ENCODE measurements at places on chromosomes 4 and X.

GRCh38 chrX:100928660-100929613 lies at the start of gene XKRX:
XKRX (minus strand) TSS chrX:100928917; CDS start chrX:100928304, 613 bp downstream.
- DNase-seq, result no peak

DNA sequence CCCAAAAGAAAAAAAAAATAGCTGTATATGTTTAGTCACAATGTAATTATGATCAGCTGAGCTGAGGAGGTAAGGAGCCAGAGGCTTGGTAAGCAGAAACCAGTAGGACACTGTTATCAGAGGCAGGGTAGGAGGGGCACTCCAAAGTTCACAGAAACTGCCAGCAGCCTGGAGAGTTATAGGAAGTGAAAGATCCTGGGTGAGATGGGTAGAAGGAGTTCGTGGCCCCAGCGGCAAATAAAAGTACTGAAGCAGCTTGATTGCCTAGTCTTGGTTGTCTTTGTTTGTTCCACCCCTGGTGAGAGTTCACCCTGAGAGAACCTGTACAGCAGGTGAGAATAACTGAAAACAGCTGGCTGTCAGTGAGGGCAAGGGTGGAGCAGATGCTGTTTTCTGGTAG lies 340.8 kb downstream of the ADGRL3 start:
- no peak for DNase-seq

GRCh38 chrX:7347465-7347864 lies 199.5 kb upstream of the PUDP start:
- no peak for DNase-seq

GRCh38 chr4:139942241-139942640 lies 211.7 kb downstream of the MAML3 start:
- DNase-seq, result no peak

DNA sequence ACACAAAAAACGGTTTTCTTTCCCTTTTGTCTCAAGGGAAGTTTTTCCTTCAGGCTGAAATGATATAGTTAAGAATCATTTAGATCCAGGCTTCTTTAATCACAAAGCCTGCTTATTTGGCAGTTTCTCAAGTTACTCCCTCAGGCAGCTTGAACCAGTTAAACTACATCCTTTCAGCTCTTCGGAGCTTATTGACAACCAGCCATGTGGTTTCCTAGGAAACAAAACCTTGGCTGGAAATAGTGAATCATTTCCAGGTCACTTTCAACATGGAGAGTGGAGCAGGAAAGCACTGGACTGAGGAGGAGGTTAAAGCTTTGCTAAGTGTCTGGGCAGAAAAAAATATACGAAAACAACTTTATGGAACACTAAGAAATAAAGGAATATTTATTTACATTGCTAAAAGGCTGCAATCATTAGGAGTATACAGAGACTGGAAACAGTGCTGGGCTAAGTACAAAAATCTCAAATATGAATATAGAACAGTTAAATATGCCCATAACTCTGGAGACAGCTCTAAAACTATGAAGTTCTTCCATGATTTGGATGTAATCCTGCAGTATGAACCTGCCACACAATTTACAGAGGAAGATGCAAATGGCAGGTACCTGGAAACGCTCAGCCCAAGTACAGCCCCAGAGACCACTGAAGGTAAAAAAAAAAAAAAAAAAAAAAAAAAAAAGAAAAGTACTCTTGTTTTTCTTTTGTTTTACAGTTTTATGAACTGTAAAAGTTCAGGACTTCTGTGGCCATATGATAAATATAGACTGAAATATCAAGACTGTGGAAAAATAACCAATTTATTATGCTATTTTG lies 23.2 kb upstream of the AASDH start:
- no peak for DNase-seq

DNA sequence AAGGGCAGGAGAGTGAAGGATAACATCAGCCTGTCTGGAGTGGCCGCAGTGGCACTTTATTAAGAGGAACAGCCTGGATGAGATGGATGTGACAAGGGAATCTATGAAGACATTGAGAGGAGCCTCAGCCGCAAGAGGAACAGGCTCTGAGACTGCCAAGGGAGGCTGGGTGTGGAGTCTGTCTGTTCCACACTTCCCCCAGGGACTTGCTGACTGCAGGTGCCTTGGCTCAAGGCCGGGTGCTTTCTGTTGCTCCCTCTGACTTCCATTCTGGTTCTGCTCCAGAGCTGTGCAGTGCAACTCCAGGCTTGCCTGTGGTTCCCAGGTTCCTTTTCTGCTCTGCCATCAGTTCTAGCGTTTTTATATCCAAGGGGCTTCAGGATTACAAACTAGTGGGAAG lies 54.6 kb downstream of the FRMPD3 start:
- DNase-seq, result no peak

DNA sequence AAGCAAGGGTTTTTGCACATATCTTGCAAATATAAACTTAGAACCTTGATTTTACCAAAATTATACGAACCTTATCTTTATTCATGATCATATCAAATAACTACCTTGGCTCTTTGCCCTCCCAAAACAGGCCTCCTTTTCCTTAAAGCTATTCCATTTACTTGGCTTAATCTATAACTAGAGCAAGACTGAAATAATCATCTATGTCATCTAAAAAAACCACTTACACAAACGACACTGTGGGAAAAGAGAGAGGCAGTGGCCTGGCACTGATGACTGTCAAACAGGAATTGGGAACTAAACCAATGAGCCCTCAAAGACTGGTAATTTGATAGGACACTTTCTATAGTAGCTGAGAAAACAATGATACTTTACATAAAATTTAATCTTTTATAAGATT lies 11.7 kb upstream of the PTPN13 start:
- no peak for DNase-seq

- DNase-seq, result no peak
Observed at GRCh38 chrX:100915562-100915961, 13.2 kb downstream of the XKRX start.

DNA sequence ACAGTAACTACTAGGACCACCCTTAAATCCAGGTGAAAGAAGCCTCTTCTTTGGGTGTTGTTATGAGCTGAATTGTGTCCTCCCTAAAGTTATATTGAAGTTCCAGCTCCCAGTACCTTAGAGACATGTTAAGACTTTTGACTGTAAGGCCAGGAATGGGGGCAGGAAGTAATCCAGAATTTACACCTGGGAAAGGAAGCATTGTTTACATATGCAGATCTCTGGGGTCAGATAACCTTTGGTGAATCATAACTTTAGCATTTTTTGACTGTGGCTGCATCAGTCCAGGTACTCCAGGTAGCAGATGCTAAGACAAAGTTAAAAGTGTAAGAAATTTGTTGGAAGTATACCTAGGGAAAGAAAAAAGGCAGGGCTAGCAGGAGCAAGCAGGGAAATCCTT lies 104.9 kb upstream of the CENPE start:
- DNase-seq, result no peak

GRCh38 chrX:1576201-1576992 lies 15.0 kb upstream of the AKAP17A start:
- DNase-seq, result no peak

DNA sequence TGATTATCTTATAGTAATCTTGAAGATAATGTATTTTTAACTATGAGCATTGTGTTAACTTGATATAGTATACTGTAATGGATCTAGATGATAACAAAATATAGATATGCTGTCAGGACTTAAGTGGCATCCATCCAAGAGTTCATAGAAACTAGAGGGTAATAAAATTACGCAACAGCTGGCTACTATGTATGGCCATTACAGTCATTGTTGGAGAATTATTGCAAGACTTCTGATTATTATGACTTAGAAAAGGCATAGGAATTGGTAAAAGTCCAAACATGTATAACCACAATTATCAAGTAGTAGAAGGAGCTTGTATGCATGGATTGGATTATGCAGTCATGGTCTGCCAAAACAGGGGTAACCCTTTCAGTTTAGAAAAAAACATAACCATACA lies 9.5 kb downstream of the OGT start:
- DNase-seq, result no peak

GRCh38 chr4:182144626-182145333 lies 98.4 kb upstream of the TENM3 start:
- no peak for DNase-seq
